NCI-H526 treated with DMSO at 0.1 percent for 48 hours (cell line): ENCODE measurements at places on chromosomes 5 and 9.

DNA sequence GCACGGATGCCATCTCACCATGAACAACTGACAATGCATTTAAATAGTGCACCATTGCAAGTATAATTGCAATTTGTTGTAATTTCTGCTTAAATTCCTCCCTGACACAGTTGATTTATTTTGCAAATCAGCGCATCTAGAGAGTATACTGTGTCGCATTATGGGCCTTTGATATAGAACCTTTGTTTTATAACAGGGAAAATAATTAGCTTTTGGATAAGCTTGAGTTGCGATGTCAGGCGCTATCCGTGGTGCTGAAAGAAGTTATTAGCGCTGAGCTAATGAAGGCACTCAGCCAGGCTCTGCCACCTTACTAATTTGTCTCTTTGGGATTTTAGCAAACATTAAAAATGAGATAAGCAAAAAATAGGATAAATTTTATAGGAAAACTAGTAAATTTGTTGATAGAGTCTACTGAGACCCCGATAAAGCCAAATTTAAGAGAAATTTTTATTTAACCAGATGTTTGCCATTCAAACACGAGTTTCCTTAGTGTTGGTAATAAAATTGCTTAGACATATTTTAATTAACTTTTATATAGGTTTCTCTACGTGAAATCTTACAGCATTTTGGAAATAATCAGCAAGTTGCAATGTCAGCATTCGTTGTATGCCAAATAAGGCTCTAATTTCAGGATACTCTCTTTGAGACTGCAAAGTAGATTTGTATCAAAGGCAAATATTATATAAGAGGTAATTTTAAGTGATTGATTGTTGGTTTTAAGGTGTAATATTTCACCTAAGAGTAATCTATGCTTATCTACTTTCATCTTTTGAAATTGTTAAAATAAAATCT lies 355.5 kb downstream of the TLR4 start:
- DNase-seq: no peak

DNA sequence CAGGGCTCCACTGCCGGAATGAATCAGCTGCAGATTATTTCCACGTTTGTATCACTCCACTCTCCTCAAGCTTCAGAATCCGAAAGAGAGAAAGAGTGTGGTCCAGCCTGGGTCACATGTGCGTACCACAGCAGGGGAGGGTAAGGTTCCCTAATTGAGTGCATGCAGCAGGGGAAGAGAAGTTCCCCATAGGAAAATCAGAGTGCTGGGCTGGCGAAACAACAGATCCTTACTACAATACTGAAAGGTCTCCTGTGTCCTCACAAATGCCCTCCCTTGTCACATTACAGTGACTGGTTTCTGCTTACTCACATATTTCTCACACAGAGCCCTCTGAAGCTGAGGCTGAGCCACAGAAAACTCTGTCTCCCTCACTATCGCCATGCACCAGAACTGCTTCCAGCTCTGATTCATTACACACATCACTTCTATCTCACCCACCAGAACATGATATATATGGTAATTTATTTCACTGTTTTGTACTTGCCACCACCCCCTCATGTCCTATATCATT lies 532.2 kb upstream of the TUSC1 start:
- DNase-seq: no peak

GRCh38 chr5:89337-90286 lies 2.4 kb upstream of the PLEKHG4B start:
- no peak for DNase-seq

DNA sequence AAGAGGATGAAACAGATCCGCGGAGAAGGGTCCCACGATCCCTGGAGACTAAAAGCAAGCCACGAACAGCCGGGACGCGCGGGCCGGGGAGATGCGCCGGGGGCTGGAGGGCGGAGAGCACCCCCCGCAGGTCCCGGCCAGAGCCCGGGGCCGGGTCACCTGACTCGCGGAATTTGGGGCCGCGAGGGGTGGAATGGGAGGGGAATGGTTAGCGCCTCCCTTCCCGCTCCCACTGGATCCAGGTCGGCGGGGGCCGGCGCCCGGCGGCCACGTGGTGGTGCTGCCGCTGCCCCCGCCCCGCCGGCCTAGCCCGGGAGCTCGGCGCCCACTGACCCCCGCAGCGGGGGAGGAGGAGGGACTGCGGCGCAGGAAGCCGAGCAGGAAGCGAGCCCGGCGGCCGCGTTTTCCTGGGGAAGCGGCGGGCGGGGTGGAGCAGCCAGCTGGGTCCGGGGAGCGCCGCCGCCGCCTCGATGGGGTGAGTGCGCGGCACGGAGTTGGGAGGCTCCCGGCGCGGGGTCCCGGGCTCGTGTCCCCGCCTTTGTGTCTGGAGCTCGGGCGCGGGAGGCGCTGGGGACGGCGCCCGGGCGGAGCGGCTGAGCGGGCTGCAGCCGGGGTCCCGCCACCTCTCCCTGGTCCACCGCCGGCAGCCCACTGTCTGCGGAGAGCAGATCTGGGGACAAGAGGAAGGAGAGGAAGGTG lies at the start of gene RAI14:
Gene RAI14 (plus strand): TSS at position 328 of the 699 bp plus-strand sequence. CDS start 30,592 bp downstream, outside the sequence.
- peak; percentile 60 for DNase-seq

GRCh38 chr9:34601937-34602573 lies 9.8 kb downstream of the RPP25L start:
- DNase-seq: peak; percentile 90

DNA sequence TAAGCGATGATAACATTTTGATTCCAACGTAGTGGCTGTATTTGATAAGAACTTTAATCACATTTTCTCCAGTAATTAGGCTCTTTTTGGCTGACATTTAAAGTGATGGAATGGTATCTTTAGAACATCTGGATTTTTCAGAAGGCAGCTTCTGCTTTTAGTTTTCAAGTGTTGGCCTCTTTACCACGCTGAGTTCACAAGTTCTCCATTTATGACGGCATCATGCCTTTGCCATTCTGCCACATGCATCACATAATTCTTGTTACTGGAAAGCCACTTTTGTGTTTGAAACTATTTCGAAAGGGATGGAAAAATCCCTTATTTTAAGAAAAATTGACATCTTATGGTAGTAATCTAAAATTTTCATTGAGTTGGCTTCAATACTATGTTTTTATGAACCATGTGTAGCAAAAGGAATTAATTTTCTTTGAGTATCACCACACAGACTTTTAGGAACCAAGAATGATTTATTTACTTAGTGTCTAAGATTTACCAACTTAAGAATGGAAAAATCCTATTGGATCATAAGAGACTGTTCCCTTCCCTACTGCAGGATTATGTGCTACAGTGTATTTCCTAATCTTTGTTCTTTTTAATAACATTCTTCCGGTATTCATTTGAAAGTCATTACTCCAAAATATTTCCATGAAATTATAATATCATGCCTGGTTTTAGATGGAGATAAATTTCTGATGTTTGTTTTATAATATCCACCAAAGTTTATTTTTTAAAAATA lies 344.2 kb downstream of the ADGRV1 start:
- no peak for DNase-seq

DNA sequence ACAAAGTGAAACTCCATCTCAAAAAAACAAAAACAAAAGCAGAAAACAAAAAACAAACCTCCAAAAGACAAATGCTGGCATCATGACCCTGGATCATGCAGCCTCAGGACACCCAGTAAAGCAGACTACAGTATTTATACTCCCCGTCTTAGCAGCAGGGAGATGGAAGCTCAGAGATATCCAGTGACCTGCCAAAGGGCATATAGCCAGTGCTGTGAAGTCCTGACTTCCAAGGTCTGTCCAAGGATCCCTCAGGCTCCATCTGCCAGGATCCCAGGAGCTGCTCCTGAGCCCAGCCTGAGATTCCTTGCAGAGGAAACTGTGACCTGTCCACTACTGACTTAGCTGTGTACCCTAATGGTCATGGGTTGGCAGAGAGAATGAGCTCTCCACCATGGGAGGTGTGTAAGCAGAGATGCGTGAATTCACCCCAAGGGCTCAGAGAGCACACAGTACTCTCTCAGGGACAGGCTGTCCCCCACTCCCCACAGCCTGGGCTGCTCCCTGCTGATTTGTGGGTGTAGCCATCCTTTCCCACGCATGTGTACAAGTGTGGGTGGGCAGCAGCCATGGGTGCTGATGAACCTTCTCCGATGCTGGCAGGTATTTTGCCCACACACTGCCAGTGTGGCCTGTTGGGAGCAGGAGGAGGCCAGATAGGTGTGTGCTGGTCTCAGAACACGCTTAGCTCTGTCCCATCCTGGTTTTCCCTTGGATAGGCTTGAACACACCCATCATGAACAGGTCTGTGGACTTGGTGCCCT lies 2.1 kb upstream of the WNK2 start:
- DNase-seq: no peak

- DNase-seq: no peak
Measured at GRCh38 chr5:62284946-62285891, 20.8 kb upstream of the KIF2A start.
